ENCODE measurements at places on chromosomes 4 and X. TPM values are rescaled to one million over a fixed set of nuclear protein-coding genes. Genes with fewer than 3 reads are reported as not detected.

- DNase-seq: peak; percentile 58
Observed at GRCh38 chr4:83561381-83561780, 25.5 kb downstream of the GPAT3 start.

DNA sequence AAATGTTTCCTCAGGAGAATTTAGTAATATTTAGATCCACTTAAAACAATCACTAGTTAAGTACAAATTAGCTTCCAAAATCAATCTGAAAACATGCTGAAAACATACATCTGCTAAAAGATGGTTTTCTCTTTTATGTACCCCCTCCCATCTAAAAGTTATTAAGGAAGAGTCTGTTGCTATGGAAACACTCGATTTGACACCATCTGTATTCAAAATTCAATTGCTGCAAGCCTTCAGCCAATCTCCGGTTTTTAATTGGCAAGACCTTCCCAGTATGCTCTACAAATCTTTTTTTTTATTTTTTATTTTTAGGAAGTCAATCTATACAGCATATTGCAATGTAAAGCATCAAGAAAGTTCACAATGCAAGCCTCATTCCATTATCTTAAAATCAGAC lies 639.3 kb upstream of the FTHL17 start:
- no peak for DNase-seq

DNA sequence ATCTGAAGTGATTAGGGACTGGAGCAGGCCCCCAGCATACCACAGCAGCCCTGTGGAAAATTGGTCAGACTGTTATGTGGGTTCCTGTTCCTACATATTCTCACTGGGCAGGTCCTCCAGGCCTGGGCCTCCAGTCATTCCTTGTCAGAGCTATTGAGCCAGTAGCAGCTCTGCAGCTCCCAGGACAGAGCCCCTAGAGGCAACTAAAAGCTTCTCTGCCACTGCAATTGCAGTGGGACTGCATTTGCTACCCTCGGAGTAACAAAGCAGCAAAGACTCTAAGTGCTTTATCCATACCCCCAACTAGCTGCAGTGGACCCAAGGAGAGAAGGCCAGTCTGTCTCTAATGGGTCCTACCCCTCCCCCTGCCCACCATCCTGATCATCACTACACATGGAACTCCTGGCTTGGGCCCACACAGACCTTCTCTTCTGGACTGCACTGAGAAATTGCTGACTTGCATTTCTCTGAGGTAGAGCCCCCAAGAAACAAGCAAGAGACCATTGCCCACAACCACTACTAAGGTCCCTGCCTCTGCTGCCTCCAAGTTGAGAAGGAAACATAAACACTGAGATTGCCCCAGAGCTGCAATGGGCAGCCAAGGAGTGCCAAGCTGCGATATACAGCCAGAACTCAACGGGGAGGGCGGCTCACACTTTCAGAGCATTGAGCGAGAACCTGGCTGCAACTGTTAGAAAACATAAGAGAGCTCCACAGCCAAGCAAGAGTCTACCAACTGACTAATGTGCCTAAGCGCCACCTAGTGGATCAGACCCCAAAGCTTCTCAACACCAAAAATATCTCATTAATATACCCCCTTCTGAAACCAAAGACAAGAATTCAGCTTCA lies 738.7 kb upstream of the NDST4 start:
- DNase-seq: peak; percentile 15

The PLXNB3 gene
- total RNA-seq: 5.1 TPM

The CSAG1 gene
- total RNA-seq: not detected
